ENCODE measurements at places on chromosomes 7 and 10.
A peak's percentile ranks its signal among the peaks of the same experiment; 100 is the strongest.

DNA sequence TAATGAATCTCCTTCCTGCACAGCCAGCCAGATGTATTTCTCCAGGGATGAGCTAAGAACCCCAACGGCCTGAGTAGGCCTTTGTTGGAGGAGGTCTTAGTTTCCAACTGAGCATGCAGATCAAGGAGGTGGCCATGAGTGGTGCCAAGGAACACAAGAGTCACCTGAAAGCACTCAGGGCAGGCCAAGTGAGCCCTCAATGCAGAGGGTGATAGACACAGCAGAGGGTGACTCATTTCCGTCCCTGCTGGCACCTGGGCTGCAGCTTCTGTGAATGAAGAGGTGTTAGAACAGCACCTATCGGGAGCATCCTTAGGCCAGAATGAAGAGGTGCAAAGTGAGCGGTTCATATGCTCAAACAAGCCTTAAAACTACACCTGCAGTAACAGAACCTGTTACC lies 211.8 kb downstream of the FRMD4A start:
- no peak for DNase-seq

DNA sequence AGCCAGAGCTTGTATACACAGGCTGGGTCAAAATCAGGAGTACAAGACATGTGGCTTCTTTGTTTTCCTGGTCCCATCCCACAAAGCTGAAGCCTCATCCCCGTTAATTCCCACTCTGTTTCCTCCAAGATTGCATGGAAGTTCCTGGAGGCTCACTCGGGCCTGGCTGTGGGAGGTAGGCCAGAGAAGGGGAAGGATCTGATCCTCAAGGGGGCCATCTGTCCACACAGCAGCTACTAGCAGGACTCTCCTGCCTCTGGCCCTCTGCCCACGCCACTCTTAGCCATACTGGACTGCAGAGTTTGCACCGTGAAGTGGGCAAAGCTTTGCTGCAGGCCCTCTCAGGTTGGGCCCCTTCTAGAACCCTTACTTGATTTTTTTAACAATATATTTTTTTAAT lies 160.6 kb downstream of the FGFR2 start:
- DNase-seq: peak; percentile 57

DNA sequence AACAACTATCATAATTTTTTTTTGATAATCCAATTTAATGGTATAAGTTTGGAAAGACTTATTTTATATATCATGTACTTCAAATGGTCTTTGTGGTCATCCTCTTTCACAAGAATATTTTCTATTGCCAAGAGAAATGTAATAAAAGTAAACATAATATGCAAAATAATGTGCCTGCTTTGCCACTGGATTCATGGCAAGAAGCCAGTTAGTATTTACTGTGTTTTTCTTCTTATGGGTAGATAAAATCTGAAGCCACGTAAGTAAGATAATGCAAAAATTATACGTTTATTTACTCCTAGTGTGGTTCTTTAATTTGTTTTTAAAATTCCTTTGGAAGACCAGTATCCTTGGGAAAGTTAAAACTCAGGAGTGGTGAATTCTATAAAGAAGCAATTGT lies 258.5 kb downstream of the ARL4A start:
- DNase-seq: no peak

GRCh38 chr7:144144426-144144825 lies 21.4 kb downstream of the OR2A14 start:
- no peak for DNase-seq

DNA sequence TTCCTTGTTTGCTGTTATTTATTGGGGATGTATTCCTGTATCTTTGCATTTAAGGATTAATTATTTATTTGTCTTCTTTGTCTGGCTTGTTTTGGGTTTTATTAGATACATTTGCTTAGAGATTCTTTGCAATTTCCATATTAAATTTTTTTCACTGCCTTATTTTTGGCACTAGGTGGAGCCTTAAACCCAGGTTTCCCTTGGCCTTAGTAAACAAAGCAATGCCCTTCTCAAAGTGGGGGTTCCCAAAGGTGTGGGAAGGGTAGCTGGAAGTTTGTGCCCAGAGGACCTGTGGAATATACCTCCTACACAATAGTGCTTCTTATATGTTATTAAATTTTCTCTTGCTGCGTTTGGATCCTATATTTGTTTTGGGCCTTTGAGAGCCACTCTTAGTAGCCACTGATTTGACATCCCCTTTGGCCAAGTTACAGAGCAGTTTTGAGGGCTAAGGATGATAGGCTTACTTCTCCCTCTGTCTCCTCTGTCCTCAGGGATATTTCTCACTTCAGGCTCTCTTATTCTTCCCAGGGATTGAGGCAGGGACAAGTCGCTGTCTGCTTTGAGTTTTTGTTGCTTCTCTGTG lies 162.3 kb downstream of the ITGB1 start:
- no peak for DNase-seq

DNA sequence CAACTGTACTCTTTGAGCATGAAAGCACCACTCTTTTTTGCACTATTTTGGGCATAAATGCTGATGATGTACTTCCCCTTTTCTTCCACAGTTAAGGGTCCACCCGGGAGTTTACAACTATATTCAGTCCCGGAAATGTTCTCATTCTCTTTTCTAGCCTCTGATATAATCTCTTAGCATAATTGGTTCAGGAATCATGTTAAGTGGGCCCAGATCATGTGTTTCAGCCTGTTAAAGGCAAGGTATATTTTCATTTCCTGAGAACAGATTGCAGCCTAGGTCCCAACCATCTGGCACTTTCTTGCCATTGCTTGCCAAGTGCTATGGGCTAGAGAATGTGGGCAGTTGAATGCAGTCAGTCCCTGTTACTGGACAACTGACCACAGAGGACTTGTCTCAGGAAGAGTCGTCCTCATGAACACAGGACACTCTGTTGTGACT lies 111.4 kb upstream of the GLCCI1 start:
- DNase-seq: no peak

GRCh38 chr7:79872176-79872575 lies 262.5 kb upstream of the GNAI1 start:
- DNase-seq: no peak

DNA sequence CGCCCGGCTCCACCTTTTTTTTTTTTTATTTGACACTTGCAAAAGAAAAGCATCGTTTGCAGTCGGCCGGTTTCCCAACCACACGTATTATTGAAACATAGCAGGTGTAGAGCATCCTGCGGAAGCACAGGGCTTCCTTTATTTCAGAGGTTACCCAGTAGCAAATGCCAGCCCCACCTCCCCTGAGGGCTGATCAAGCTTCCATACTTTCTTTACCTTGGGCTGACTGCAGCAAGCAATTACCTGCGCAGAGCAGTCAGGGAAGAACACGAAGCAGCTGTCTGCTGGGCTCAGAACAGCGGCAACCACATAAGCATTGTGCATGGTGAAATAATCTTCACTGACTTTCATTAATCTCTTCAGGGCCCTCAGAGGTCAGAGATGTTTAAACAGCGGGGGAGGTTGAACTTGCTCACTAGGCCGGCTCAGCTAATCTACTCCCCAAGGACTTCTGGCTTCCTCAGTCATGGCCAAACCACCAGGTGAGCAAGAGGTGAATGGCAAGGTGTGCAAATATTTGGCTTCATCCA lies 784.7 kb upstream of the AUTS2 start:
- no peak for DNase-seq

- DNase-seq: peak; percentile 23
Observed at GRCh38 chr10:128063736-128064107, 62.5 kb downstream of the MKI67 start.

DNA sequence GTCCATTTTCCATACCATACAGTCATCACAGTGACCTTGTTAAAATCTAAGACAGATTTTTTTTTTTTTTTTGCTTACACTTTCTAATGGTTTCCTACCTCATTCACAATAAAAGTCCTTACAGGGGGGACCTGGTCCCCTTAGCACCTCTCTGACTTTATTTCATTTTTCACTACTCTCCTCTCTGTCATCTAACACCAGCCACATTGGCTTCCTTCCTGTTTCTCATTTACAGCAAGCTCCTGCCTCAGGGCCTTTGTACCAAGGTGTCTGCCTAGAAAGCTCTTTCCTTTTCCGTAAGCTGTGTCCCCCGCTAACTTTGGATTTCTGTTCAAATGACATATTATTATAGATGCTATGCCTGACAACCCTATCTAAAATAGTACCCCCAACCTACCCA lies 27.7 kb downstream of the CC2D2B start:
- DNase-seq: no peak

DNA sequence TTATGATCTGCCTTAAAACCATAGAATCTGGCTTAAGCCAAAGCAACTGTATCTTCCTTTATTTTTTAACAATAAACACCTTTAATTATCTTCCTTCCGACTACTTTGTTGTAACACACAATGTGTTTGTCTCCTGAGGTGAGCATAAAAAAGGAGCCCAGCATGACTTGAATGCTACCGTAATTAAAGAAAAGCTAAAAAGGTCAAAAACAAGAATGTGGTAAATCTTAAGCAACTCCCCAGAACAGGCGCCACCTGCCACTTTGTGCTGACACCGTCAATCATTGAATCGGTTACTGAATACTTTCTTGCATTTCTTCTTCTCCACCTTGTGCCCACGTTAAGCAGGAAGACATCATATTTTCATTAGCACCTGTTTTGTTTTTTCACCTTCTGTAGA lies 569.9 kb upstream of the C7orf33 start:
- DNase-seq: no peak

DNA sequence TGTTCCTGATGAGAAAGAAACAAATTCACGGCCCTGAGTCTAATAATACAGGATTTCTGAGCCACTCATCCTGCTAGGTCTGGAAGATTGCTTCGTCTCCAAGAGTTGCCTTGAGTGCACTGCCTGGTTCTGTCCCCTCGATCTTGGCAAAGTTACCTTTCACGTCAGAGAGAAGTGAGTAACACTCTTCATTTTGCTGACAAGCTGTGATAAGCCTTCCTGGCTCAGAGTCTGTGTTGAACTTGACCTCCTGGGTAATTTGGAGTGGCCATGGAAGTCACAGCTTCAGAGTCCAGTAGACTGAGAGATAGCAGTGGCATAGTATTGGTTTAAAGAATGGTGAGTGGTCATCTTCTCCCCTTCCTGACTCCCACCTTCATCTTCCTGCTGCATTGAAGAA lies 64.7 kb upstream of the LRGUK start:
- no peak for DNase-seq

DNA sequence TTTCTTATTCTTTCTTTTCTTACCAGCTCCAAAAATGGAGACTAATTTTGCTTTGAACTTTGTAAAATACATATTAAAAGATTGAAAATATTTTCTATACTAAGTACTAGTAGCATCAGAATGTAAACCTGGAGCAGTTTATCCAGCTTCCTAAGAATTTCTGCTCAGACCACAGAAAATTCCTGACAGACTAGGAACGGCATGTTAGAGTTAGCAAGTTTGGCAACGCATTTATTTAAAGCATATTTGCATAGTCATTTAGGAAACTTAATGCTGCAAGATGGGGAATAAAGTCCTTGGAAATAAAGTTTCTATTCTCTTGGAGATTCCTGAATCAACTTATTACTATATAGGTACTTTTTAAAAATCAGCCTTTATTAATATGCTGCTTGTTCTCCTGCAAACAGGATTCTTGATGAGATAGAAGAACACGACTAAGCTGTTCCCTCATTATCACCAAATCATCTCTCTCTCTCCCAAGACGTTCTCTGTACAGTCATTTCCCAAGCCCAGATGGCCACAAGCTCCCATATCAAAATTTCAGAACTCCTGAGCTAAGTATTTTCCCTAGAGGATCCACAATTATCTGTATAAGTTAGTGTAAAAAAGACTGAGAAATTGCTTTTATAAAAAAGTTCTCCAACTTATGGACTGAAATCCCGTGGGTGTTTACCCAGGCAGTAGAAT lies 305.8 kb upstream of the NEBL start:
- no peak for DNase-seq

DNA sequence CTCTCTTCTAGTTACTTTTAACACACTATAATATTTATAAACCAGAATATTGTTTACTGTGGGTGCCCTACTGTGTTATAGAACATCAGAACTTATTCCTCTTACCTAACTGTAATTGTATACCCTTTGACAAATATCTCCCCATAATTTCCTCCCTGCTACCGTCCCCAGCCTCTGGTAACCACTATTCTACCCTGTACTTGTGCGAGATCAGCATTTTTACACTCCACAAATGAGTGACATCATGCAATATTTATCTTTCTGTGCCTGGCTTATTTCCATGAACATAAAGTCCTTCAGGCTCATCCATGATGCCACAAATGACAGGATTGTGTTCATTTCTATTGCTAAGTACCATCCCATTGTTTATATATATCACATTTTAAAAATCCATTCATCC lies 139.8 kb upstream of the RSU1 start:
- DNase-seq: no peak

- DNase-seq: no peak
Observed at GRCh38 chr7:9231630-9232121, 798.3 kb downstream of the NXPH1 start.

- no peak for DNase-seq
Observed at GRCh38 chr10:99396471-99396870, 34.0 kb downstream of the GOT1 start.

DNA sequence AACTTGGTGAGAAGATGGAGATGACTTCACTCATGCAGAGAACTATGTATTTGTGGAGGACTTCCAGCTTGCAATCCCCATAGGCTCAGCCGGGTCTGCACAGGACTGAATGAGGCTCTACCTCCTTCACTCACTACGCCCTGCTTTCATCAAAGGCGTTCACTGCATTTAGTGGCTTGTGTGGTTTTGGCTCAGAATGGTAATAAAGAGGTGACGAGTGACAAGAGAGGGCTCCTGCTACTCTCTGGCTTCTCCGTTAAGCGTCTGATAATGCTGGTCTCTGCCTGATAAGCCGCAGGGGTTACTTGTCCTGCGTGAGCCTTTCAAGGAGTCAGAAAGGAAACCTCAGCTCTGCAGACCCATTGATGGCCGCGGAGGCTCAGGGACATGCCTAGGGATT lies 343.4 kb downstream of the PRPF18 start:
- peak; percentile 50 for DNase-seq

GRCh38 chr10:83166344-83166743 lies 973.0 kb upstream of the GHITM start:
- DNase-seq: no peak

GRCh38 chr10:112335111-112335867 lies 38.6 kb upstream of the ACSL5 start:
- no peak for DNase-seq

DNA sequence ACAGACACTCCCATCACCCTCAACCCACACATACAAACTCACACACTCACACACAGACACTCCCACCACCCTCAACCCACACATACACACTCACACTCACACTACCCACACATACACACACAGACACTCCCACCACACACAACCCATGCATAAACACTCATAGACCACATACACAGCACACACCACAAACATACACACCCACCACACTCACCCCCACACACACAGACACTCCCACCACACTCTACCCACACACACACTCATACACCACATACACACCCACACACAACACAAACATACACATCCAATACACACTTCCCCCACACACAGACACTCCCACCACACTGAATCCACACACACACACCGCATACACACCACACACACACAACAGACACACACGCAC lies 521.2 kb downstream of the TCERG1L start:
- DNase-seq: no peak

DNA sequence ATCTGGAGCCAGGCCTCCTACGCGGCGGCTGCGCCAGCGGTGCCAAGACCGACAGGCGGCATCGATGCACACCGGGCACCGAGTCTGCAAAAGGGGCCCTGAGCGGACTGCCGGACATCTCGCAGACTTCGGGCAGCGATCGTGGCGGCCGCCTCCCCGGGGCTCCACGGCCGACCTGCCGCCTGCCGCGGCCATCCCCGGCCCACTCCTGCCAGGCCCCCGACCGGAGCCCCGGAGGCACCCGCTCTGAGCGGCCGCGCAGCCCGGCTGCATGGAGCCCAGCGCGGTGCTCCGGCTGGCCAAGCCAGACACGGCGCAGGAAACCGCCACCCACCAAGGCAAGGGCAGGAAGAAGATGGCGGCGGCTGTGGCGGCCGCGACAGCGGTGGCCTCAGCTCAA lies 154.2 kb upstream of the KCTD7 start:
- no peak for DNase-seq

All from femur (tissue), 1 donor.